AG04450 (cell line): ENCODE measurements at places on chromosomes 2 and 18.

DNA sequence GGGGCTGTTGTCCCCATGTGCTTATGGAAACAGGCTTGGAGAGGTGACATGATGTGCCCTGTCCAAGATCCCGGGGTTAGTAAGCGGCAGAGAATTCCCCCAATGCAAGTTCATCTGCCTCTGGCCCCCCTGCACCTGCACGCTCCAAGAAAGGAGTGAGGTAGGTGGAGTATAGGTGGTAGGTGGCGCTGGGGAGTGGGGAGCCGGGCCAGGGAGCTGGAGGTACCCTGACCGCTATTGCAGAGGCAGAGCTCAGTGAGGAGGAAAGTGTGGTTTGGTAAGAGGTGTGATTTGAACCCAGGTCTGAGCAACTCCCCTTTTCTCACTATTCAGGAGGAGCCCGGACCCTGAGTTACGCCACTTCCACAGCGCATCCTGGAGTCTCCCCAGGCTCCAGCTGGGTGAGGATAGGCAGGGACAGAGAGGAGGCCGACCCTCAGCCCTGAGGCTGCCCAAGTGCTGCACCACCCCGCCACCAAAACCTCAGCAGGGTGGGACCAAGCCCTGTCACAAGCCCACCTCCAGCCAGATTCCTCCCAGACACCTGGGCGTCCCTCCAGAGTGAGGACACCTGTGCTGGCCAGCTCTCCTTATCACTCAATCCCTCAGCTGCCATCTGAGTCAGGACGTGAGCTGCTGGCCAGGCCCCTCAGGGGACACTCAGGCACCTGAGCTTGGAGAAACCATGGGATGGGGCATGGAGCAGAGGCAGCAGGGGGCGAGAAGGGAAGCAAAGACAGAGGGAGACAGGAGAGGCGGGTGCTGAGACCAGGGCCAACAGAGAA, 5.6 kb downstream of the HAAO start:
- no peak for DNase-seq

DNA sequence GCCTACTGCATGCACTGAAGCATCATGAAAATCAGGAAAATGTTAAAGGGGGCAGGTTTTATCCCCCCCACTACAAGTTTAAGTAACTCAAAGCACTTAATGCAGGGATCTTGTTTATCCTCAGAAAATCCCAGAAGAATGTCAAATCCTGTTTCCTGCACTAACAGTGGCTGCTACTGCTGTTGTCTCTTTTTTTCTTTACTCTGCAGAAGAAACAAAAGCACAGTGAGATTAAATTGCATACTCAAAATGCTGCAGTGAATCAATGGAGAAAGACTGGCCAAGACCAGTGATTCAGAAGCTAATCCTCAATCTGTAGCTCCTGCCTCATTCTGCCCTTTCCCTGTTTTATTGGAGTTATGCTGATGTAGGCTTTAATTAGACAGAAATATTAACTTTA, 332.3 kb upstream of the FIGN start:
- no peak for DNase-seq

DNA sequence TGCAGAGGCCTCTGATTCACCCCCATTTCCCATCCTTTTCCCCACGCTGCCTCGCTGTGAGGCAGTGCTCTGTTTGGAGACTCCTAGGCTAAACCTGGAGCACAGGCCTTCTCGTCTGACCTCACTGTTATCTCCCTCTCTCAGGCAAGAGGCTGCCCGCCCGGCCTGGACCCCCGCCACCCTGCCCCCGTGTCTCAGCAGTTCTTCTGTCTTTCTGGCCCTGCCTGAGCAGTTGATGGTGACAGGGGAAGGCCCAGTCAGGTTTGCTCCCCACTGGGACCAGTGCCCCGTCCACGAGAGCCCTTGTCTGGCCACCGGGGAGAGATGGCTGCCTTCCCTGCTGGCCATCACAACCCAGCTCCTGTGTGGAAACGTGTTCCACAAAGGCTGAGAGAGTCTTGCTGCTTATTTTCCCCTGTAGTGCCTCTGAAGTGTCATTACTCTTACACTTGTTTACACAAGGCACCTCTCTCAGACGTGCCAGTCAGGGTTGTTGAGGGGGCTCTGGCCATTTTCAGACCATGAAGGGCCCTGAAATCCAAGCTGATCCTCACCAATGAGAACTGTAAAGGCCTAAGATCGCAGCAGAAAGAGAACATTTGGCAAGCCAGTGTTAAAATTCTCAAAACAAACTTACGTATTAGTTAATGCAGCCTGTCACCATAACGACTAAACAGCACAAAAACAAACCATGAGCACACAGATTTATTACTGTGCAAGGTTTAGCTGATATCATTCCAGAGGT, 210.9 kb downstream of the NDUFA10 start:
- DNase-seq = no peak

- DNase-seq = no peak
Measured at GRCh38 chr2:132811148-132811915, 141.3 kb upstream of the LYPD1 start.
